ENCODE measurements at places on chromosomes 3 and 15.

- peak; percentile 50 for DNase-seq
Observed at GRCh38 chr15:89647191-89647851, 7.9 kb downstream of the KIF7 start.

- DNase-seq = no peak
Observed at GRCh38 chr3:117531078-117531767, 821.6 kb downstream of the TUSC7 start.

DNA sequence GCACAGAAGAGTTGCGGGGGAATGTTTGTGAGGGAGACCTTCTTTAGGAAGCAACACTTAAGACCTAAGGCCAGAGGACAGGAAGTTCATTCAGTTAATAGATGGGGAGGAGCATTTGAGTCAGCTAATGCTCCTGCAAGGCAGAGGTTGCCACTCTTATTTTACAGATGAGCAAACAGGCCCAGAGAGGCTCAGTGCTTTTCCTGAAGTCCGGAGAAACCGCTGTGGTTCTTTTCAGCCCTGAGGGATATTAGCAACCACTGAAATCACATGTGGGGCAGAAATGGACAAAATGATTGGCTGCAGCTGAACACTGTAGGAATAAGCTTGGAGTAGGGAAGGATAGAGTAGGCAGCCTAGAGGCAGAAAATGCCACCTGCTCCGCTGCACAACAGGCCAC is 33.3 kb upstream of the RTP4 start:
- DNase-seq = no peak

DNA sequence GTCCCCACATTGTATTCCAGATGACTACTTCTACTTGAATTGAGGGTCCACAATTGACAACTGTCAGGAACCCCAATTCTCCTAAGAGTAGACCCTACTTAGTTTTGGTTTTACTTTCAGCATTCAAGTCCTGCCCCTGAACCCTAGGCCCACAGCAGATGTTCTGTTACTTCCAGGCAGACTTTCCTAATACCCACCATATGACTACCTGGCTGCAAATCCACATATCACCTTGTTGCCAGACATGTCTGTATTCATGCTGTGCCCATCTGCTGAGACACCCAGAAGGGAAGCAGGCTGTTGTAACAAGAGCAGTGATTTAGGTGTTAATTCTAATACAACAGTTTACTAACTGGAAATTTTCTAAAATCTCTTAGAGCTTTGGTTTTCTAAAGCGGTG is 235.1 kb upstream of the CCDC54 start:
- no peak for DNase-seq

DNA sequence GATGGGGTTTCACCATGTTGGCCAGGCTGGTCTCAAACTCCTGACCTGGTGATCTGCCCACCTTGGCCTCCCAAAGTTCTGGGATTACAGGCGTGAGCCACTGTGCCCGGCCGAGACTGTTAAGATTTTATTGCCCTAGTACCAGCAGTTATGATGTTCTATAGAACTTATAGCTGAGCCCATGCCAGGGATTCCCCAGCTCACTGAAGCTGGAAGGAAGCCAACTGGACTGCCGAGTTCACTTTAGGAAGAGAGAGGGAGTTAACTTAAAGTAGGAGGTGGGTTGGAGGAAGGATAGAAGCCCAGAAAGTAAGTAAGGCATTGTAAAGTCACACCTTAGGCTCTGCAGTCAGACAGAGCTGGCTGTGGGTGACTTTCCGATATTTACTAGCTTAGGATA is 101.1 kb upstream of the BOC start:
- DNase-seq = peak; percentile 58

DNA sequence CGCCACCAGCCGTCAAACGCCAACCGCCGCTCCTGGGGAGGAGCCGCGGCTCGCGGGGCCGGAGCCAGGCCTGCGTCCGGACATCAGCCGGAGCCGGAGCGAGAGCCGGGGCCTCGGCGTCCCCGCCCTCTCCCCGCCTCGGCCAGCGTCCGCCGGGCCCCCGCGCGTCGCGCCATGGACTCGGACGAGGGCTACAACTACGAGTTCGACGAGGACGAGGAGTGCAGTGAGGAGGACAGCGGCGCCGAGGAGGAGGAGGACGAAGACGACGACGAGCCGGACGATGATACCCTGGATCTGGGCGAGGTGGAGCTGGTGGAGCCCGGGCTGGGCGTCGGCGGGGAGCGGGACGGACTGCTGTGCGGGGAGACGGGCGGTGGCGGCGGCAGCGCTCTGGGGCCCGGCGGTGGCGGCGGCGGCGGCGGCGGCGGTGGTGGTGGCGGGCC is 359 bp downstream of the ARIH1 start:
- no peak for DNase-seq

- DNase-seq = peak; percentile 75
Observed at GRCh38 chr15:38714309-38715072, 149.9 kb upstream of the RASGRP1 start.

DNA sequence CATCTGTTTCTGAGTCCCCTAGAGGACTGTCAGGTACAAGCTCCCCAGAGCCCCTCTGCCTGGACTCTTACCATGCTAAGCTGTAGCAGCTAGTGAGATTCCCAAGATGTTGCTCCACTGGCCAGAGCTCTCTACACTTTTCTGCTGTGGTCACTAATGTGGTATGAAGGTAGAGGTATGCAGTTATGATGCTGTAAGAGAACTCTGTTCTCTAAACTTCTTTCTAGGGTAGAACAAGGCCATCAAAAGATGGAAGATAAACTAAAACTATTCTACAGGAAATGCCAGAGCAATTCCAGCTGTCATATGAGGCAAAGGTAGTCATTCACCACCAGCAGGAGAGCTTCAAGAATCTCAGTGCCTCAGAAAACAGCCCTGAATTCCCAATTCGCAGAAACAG is 517.4 kb upstream of the ARRDC4 start:
- no peak for DNase-seq

DNA sequence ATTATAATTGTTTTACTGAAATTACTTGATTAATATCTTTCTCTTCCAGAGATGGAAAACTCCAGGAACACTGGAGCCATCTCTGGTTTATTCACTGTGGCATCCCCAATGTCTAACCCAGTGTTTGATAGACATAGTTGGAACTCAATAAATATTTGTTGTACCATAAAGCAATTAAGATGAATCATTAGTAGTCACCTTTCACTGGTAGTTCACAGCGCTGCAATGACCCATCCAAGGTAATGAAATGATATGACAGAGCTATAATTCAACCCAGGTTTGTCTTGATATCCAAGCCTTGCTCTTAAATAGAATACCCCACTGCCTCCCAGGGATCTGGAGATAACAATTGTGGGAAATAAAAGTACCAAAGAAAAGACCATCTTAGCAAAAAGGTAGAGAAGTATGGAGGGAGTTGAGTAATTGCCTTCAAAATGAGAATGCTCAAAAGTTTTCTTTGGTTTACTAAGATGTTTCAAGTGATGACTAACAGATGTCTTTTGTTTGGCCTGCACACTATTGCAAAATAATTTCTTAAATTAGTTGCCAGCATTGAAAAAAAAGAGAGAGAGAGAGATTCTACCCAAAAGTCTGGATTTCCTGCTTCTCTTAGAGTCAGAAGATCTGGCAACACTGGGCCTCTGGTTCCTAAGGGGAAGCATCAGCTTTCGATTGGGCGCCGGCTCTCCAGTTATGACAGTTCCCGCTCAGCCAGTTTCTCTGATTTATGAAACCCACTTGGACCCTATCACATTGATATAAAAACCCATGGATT is 348.5 kb downstream of the ERC2 start:
- peak; percentile 36 for DNase-seq

GRCh38 chr15:45307230-45307924 is 55.3 kb downstream of the SLC28A2 start:
- peak; percentile 64 for DNase-seq

DNA sequence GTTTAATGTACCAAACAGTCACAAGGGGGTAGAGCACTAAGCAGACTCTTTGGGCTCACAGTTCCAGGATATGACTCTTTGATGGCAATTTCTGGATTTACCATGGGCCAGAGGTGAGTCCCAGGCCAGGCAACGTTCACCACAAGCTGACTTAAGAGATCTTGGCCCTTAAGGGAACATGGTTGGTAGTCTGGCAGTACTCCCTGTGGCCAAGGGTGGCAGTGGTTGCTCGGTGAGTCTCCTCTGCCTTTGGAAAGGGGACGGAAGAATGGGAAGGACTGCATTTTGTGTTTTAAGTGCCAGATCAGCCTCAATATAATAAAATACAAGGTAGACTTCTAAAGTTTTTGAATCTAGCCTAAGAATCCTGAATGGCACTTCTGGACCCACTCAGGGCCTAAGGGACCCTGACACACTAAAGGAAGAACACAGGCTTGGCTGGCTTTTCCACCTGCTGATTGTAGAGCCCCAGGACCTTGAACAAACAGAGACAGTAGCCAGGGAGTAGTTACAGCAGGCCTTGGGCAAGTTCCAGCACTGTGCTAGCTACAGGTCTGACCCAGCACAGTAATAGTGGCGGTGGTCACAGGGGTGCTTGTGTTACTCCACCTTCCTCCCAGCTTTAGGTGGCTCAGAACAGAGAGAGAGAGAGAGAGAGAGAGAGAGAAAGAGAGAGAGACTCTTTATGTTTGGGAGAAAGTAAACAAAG is 730.7 kb upstream of the ALCAM start:
- no peak for DNase-seq

DNA sequence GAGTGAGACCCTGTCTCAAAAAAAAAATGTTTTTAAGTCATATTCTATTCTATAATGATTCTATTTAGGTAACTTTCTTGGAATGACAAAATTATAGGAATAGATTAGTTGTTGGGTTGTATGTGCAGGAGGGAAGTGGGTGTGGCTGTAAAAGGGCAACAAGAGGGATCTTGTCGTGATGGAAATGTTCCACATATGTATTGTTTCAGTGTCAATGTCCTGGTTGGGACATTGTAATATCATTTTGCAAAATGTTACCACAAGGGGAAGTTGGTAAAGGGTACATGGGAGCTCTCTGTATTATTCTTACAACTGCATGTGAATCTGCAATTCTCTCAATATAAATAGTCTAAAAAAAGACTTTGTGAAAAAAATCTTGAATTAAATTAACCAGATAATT is 14.3 kb upstream of the ABHD5 start:
- DNase-seq = no peak

DNA sequence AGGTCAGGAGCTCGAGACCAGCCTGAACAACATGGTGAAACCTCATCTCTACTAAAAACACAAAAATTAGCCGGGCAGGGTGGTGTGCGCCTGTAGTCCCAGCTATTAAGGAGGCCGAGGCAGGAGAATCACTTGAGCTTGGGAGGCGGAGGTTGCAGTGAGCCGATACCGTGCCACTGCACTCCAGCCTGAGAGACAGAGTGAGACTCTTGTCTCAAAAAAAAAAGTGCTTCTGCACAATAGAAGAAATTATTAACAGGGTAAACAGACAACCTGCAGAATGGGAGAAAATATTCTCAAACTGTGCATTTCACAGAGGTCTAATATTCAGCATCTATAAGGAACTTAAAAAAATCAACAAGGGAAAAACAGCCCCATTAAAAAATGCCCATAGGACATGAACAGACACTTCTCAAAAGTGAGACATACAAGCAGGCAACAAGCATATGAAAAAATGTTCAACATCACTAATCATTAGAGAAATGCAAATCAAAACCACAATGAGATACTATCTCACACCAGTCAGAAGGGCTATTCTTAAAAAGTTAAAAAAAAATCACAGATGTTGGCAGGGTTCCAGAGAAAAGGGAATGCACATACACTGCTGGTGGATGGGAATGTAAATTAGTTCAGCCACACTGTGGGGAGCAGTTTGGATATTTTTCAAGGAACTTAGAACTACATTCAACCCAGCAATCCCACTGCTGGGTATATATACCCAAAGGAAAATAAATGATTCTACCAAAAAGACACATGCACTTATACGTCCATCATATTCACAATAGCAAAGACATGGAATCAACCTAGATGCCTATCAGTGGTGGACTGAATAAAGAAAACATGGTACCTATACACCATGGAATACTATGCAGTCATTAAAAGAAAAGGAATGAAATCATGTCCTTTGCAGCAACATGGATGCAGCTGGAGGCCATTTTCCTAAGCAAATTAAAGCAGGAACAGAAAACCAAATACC is 75.5 kb downstream of the MSL2 start:
- DNase-seq = peak; percentile 15

DNA sequence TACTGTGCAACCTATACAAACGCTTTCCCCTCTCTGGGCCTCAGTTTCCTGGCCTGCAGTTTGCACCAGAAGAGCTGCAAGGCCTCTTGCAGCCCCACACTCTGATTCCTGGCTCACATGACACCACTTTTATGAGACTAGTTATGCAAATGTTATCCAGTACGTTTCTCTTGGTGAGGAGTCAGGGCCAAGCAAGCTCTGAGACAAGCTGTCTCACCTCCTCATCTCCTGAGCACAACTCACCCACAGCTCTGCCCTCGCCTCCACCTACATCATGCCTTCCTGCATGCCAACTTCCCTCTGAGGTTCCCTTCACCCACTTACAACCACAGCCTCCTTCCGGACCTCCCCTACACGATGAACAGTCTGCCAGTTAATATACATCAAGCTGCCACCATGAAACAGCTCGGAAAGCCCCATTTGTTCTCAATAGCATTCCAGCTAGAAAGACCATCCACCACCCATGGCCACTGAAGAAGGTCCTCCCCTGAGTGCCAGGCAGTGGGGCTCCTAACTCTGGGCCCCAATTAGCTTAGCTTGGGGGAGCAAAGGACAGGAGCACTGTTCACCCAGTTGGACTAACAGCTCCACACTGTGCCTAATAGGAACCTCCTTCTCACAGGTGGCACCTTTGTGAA is 25.0 kb downstream of the CRYGS start:
- no peak for DNase-seq

DNA sequence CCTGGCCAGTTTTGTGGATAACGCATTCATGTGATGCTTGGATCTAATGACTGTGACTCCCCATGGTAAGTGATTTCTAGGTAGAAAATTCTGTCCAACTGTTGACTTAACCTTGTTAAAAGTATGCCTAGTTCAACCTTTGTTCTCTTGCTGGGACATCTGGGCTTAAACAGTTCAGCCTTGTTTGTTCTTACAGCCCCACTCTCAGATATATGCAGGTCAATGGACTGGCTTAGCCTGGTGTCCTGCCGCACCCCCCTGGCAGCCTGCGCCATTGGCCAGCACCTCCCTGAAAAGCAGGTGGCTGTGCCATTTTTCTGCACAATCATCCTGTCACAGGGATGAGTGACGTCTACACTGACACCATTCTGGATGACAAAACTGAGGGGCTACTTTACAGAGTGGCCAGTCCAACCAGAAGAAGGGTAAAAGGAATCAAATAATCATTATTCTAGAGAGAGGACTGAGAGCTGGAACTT is 244.7 kb upstream of the ONECUT1 start:
- DNase-seq = no peak

GRCh38 chr3:15326037-15326436 is 6.3 kb downstream of the SH3BP5 start:
- no peak for DNase-seq

DNA sequence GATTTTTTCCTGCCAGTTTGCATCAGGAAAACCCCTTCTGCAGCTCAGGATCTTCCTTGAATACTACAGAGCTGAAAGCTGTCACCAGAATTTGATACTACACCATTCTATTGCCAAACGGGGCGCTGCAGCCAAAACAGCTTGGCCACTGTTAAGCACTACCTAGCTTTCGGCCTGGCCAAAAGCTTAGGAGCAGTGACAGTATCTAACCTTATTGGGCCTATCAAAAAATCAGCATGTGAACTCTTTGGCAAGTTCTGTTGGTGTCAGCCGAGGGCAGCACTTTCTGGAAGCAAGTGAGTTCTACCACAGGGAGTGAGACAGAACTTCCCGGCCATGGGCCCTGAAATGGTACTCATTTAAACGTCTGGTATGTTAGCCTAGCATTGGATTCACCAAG is 16.1 kb upstream of the GYG1 start:
- no peak for DNase-seq

Measured in NCI-H226 (cell line).